ENCODE measurements at places on chromosomes 7 and 10. TPM values are rescaled to one million over a fixed set of nuclear protein-coding genes. Genes with fewer than 3 reads are reported as not detected.

GRCh38 chr10:11823122-11823988, at the start of gene PROSER2:
Gene PROSER2, plus strand, starts transcription at chr10:11823356. Its CDS starts 28,722 bp downstream, at chr10:11852078.
- peak; percentile 77 for DNase-seq

Gene CLDN3
- 9.9 TPM for total RNA-seq

GRCh38 chr7:2411815-2412586, 8.6 kb downstream of the CHST12 start:
- DNase-seq, result peak; percentile 40

DNA sequence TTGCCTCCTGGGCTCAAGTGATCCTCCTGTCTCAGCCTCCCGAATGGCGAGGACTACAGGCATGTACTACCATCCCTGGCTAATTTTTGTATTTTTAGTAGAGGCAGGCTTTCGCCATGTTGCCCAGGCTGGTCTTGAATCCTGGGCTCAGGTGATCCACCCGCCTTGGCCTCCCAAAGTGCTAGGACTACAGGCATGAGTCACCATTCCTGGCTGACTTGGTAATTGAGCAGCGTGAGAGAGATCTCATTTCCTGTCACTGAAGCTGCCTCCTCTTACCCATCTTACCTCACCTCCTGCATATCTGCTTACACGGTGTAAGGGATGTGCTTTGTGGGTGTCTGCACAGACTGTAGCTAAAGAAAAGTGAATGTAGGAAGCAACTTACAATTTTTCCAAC, 9.7 kb downstream of the IFIT3 start:
- DNase-seq, result no peak

DNA sequence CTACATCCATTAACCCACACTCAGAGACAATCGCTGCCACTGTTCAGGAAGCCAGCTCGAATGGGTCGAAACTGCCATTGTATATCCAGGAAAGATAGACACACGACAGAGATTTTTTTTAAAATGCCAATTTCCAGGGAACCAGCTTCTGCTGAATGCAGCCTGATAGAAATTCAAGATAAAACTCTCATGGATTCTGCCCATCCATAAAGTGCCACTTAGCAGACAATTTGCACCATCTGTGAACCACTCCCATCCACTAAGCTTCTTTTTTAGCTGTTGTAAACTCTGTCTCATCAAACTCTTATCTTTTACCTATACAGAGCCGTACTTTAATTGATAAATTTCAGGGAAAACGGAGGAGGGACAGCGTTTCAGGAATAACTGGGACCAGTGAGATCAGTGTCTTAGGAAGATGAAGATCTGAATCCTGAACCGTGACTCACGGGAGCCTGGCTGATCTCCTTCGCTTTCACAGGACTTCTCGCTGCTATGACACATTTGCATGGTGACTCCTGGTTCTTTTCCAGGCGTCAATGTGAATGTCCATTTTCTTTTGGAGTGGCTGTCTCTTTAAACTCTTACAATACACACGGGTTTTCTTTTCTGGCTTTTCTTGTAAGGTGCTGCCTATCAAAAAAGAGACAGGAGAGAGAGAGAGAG, 103.4 kb downstream of the FAM204A start:
- DNase-seq, result no peak

DNA sequence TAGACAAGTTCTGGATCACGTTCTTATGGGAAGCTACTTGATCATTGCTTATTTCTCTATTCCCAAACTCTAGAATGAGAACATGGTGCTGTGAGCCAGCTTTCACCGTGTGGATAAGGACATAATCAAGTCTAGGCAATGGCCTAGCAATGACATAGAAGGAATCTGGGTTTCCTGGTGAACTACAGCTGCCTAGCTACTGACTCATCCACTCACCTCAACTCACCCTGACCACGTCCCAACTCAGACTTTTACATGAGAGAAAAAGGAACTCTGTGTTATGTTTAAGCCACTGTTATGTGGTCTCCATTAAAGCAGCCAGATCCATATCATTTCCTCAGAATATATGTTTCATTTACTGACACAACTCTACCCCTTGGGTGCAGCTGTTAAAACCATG, 18.8 kb upstream of the MET start:
- no peak for DNase-seq

Gene AKR1C3
- total RNA-seq, result 4.0 TPM

GRCh38 chr7:30411173-30411572, 67.4 kb downstream of the NOD1 start:
- DNase-seq, result peak; percentile 21

GRCh38 chr7:155639958-155640520, 4.4 kb upstream of the RBM33 start:
- DNase-seq, result no peak

DNA sequence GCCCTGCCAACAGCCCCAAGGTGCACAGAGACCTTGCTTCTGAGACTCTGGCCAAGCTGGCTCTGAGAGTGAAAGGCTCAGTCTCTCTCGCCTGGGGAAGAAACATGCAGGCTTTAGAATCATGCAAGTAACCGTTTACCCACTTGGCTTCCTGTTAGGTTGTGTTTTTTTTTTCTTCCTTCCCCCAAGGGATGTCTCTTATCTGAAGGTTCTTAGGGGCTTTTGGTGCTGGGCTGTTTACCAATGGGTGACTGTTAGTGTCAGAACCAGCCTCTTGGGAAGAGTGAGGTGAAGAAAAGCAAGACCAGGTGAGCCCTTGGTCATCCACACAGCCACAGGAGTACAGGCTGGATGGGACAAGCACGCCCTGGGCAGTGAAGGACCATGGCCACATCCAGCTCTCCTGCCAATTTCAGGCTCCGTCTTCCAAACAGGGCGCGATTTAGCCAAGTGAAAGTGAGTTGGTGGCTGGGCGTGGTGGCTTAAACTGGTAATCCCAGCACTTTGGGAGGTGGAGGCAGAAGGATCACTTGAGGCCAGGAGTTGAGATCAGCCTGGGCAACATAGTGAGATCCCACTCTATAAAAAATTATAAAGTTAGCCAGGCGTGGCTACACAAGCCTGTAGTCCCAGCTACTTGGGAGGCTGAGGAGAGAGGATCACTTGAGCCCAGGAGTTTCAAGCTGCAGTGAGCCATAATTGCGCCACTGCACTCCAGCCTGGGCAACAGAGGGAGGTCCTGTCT, 76.3 kb upstream of the CUX1 start:
- no peak for DNase-seq

Gene PRKAR1B
- 28.4 TPM for total RNA-seq

Data from tongue (tissue), 3 donors.